ENCODE measurements at places on chromosomes 1 and 21.

GRCh38 chr1:71650119-71650518 lies 569.3 kb upstream of the ZRANB2 start:
- H3K27ac ChIP-seq, result no peak overlapping the region
- DNase-seq, result no peak
- no peaks in the 10 kb centered on the region for H3K27me3 ChIP-seq
- no peaks in the 10 kb centered on the region for H3K36me3 ChIP-seq
- H3K4me3 ChIP-seq, result no peak overlapping the region

GRCh38 chr1:30804352-30804751 lies 46.8 kb upstream of the LAPTM5 start:
- peaks cover 5% of the 10 kb centered on the region for H3K4me1 ChIP-seq
- H3K4me3 ChIP-seq, result no peak overlapping the region
- H3K27ac ChIP-seq, result no peak overlapping the region
- peaks cover 61% of the 10 kb centered on the region for H3K27me3 ChIP-seq
- H3K36me3 ChIP-seq, result no peaks in the 10 kb centered on the region
- DNase-seq, result no peak

DNA sequence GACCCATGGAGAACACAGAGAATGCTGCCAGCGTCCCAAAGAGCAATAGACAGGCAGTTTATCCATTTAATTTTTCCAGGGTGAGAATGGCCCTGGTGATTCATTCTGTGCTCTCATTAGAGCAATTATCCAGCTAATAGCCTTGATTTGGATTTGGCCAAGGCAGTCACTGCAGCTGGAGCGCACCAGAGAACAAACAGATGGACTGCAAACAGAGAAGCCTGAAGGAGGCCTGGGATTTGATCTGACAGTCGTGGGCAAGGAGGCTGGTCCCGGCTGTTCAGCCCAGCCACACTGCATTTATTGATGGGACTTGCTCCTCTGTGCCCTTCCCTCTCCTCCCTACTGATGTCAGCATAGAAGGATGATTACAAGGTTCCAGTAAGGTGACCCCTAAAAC lies 353.9 kb upstream of the C1orf174 start:
- no peak overlapping the region for H3K4me3 ChIP-seq
- H3K27ac ChIP-seq, result no peak overlapping the region
- no peak for DNase-seq
- no peaks in the 10 kb centered on the region for H3K4me1 ChIP-seq

GRCh38 chr21:42614396-42614795 lies 39.0 kb upstream of the PDE9A start:
- no peaks in the 10 kb centered on the region for H3K36me3 ChIP-seq
- no peak overlapping the region for H3K4me3 ChIP-seq
- peak overlapping the region; percentile 65 for H3K27ac ChIP-seq

GRCh38 chr1:80910426-80910825 lies 890.3 kb upstream of the ADGRL2 start:
- H3K4me1 ChIP-seq, result no peaks in the 10 kb centered on the region
- H3K4me3 ChIP-seq, result no peak overlapping the region
- no peak for DNase-seq
- H3K27me3 ChIP-seq, result no peaks in the 10 kb centered on the region
- no peaks in the 10 kb centered on the region for H3K36me3 ChIP-seq

DNA sequence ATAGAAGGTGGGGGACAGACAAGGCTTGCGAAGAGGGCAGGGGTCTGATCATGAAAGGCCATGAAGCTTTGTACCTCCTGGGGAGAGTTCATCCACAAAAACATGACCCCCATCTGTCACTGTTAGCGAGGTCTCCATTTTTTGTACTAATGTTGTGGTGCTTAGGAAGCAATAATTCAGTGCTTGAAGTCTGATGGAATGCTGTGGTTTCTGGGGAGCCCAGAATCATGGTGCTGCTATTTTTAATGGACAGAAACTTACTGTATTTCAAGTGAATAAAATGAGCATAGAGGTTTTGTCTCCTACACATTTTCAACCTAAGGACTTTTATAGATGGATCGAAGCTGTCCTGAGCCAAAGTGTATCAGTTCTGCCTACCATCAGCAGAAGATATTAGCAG lies 28.2 kb upstream of the RGL1 start:
- no peaks in the 10 kb centered on the region for H3K4me1 ChIP-seq
- no peak for DNase-seq

- no peaks in the 10 kb centered on the region for H3K27me3 ChIP-seq
- DNase-seq, result no peak
- H3K4me3 ChIP-seq, result no peak overlapping the region
- peaks cover 24% of the 10 kb centered on the region for H3K36me3 ChIP-seq
- H3K27ac ChIP-seq, result no peak overlapping the region
Measured at GRCh38 chr1:227607336-227607898, 44.1 kb downstream of the ZNF678 start.

GRCh38 chr1:15343729-15344128 lies 66.0 kb upstream of the EFHD2 start:
- peaks cover 4% of the 10 kb centered on the region for H3K27me3 ChIP-seq
- peaks cover 3% of the 10 kb centered on the region for H3K36me3 ChIP-seq
- peak overlapping the region; percentile 37 for H3K4me3 ChIP-seq
- H3K4me1 ChIP-seq, result peaks cover 75% of the 10 kb centered on the region

DNA sequence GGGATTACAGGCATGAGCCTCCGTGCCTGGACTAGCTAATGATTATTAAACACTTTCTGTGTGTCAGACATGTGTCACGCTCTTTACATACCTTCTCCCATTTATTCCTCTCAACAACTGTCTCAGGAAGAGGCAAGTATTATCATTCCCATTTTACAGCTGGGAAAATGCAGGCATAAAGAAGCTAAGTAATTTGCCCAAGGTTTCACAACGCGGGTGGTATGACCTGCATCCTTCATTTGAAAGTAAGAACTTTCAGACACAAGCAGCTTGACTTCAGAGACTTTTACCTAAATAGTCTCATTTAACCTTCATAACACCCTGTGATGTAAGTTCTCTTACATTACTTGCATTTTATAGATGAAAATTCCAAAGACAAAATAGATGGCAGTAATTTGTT lies 1.0 kb upstream of the ZSCAN20 start:
- peak overlapping the region; percentile 82 for H3K4me3 ChIP-seq
- H3K27me3 ChIP-seq, result no peaks in the 10 kb centered on the region
- H3K27ac ChIP-seq, result no peak overlapping the region
- no peaks in the 10 kb centered on the region for H3K36me3 ChIP-seq

DNA sequence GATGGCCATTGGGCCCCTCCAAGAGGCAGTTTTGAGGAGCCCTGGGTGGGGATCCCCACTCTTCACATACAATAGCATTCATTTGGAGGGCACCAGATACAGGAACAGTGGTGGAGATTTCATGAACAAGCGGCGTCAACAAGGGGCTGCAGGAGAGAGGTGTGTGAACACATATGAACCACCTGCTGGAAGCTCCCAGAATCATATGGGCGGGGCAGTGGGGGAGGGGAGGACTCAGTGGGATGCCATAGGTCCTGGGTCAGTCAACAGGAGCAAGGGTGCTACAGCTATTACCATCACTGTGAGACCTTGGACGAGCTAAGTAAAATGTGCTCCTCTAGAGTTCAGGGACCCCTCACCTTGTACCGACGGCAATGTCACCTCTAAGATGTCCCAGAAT lies 100.4 kb upstream of the IRF2BP2 start:
- H3K4me3 ChIP-seq, result no peak overlapping the region
- no peak for DNase-seq
- H3K4me1 ChIP-seq, result peaks cover 7% of the 10 kb centered on the region

DNA sequence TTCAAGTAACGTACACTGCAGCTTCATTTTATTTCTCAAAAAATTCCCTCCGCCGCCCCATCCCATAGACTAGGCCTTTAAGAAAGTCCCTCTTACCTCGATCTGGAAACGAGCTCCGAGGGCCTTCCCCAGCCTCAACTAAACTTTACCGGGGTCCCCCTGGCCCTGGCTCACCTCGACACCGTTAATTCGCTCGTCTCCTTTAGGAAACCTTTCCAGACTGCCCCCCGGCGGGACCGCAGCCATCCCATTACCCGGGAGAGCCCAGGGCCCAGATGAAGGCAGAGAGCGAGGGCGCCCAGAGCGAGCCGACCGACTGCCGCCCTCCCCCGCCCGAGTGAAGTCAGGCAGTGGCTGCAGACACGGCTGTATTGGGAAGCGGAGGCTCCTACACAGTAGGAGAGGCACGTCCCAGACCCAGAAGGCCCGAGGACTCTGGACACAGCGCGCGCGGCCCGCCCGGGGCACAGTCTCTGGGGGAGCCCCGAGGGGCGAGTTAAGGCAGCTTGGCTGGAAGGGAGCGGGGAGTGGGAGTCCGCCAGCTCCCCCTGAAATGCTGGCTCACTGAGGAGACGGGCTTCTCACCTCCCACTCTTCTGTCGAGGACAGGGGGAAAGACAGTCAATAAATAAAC lies 14.6 kb downstream of the SEMA6C start:
- H3K27me3 ChIP-seq, result peaks cover 3% of the 10 kb centered on the region
- H3K27ac ChIP-seq, result peak overlapping the region; percentile 68
- H3K4me3 ChIP-seq, result peak overlapping the region; percentile 69
- peaks cover 4% of the 10 kb centered on the region for H3K36me3 ChIP-seq
- no peak for DNase-seq

DNA sequence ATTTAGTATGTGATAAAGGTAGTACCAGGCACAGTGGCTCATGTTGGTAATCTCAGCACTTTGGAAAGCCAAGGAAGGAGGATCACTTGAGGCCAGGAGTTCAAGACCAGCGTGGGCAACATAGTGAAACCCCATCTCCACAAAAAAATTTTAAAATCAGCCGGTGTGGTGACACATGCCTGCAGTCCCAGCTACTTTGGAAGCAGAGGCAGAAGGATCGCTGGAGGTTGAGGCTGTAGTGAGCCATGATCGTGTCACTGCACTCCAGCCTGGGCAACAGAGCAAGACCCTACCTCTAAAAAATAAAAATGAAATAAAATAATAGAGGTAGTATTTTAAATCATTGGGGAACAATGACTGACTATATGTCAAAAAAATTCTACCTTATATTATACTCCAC lies 17.2 kb downstream of the SASS6 start:
- no peaks in the 10 kb centered on the region for H3K27me3 ChIP-seq
- H3K27ac ChIP-seq, result no peak overlapping the region
- peaks cover 33% of the 10 kb centered on the region for H3K36me3 ChIP-seq
- DNase-seq, result no peak
- H3K4me1 ChIP-seq, result no peaks in the 10 kb centered on the region
- H3K4me3 ChIP-seq, result no peak overlapping the region

DNA sequence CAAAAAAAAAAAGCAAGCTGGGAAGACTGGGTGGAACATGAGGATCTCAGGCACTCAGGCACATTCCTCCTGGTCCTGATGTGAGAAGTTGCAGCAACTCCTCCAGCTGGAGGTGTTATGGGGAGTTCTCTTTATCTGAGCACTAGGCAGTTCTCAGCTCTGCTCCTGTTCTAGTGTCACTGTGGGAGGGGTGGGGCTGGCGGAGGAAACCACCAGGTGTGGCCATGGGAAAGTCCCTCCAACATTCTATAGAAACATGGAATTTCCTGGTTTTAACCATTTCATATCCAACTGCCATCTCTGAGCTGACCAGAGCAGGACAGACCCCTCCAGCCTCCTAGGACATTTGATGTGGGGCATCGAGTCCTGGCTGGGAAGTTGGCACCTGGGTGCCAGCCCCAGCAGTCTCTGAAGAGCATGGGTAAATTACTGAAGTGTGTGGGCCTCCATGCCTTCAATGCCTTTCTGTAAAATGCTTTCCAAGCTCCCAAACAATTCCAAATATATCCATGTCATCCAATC lies 804 bp upstream of the IKBKE start:
- H3K36me3 ChIP-seq, result peaks cover 34% of the 10 kb centered on the region
- DNase-seq, result peak; percentile 59
- peak overlapping the region; percentile 94 for H3K27ac ChIP-seq

DNA sequence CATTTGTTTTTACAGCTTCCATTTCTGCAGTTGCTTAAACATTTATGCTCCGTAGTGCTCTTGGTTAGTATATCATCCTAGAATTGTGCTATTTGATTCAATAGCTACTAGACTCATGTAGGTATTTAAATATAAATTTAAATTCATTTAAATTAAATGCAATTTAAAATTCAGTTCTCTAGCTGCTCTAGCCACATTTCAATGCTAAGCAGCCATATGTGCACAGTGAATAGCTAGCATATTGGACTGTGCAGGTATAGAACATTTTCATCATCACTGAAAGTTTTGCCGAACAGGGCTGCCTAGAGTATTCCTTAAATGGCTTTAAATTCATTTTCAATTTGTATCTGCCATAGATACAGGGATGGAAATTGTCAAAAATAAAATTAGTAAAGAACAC lies 32.5 kb downstream of the CELF3 start:
- H3K27me3 ChIP-seq, result no peaks in the 10 kb centered on the region
- no peak for DNase-seq
- H3K4me3 ChIP-seq, result no peak overlapping the region
- peaks cover 5% of the 10 kb centered on the region for H3K36me3 ChIP-seq
- H3K27ac ChIP-seq, result no peak overlapping the region

- no peak for DNase-seq
- H3K36me3 ChIP-seq, result no peaks in the 10 kb centered on the region
- no peak overlapping the region for H3K27ac ChIP-seq
- no peak overlapping the region for H3K4me3 ChIP-seq
Measured at GRCh38 chr1:87451229-87451920, 122.7 kb downstream of the LMO4 start.

- H3K4me3 ChIP-seq, result no peak overlapping the region
- no peaks in the 10 kb centered on the region for H3K27me3 ChIP-seq
- peaks cover 14% of the 10 kb centered on the region for H3K36me3 ChIP-seq
Measured at GRCh38 chr1:32953495-32953894, 11.1 kb downstream of the RNF19B start.

DNA sequence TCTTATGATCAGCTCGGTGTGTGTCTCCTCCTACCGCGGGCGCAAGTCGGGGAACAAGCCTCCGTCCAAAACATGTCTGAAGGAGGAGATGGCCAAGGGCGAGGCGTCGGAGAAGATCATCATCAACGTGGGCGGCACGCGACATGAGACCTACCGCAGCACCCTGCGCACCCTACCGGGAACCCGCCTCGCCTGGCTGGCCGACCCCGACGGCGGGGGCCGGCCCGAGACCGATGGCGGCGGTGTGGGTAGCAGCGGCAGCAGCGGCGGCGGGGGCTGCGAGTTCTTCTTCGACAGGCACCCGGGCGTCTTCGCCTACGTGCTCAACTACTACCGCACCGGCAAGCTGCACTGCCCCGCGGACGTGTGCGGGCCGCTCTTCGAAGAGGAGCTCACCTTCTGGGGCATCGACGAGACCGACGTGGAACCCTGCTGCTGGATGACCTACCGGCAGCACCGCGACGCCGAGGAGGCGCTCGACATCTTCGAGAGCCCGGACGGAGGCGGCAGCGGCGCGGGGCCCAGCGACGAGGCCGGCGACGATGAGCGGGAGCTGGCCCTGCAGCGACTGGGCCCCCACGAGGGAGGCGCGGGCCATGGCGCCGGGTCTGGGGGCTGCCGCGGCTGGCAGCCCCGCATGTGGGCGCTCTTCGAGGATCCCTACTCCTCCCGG lies 1.5 kb downstream of the KCNC4 start:
- H3K27ac ChIP-seq, result peak overlapping the region; percentile 80
- peaks cover 1% of the 10 kb centered on the region for H3K36me3 ChIP-seq
- peaks cover 8% of the 10 kb centered on the region for H3K27me3 ChIP-seq

- no peaks in the 10 kb centered on the region for H3K4me1 ChIP-seq
- H3K36me3 ChIP-seq, result no peaks in the 10 kb centered on the region
- H3K27ac ChIP-seq, result no peak overlapping the region
- H3K4me3 ChIP-seq, result no peak overlapping the region
Measured at GRCh38 chr1:21871943-21872342, 59.9 kb downstream of the LDLRAD2 start.
